ENCODE measurements at places on chromosomes 3 and 15.

GRCh38 chr15:55990516-55990915 is 2.9 kb downstream of the NEDD4 start:
- no peak for DNase-seq

DNA sequence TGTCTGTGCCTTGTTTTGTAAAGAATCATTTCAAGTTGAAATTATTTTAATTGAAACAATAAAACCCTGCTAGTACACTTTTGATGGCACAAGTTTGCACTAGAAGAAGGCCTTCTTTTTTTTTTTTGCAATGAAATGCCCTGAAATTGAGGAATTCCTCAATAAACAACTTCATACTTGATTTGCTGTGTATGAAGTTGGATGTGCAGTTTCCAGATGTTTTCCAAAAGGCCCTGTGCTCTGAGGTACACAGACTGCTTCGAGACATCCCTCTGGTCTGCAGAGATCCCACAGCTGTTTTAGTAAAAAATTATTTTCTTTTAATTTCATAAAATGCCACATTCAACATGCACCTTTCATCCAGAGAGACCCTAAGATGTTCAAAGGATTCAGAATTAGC is 48.9 kb downstream of the HES1 start:
- no peak for DNase-seq

GRCh38 chr3:187616307-187616972 is 53.8 kb downstream of the SST start:
- peak; percentile 31 for DNase-seq

GRCh38 chr3:24191801-24192403 is 246.8 kb downstream of the NR1D2 start:
- no peak for DNase-seq

GRCh38 chr3:195036574-195036973 is 234.4 kb downstream of the XXYLT1 start:
- DNase-seq: no peak

GRCh38 chr3:175526609-175527280 is 667.6 kb downstream of the NAALADL2 start:
- DNase-seq: no peak

GRCh38 chr3:179301645-179302044 is 21.2 kb upstream of the ZNF639 start:
- no peak for DNase-seq

DNA sequence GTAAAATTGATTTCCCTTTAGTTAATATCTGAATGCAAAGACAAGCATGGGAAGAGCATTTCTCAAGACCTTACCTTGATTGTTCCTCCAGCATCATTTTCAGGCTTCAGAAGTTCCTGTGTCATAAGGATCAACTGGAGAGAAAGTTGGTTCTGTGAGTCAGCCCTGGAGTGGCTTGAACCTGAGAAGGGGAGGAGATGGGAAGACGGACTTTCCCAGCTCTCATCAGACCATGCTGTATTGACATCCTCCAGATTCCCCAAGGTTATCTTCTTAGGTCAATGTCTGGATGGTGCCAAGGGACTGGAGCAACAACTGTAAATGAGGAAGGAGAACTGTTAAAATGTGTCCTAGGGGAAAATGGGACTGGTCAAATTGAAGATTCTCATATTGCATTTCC is 21.0 kb downstream of the RPSA start:
- DNase-seq: no peak

GRCh38 chr3:2024713-2025112 is 74.0 kb upstream of the CNTN4 start:
- no peak for DNase-seq

All from transverse colon (tissue), 4 donors.